ENCODE measurements at places on chromosomes 1 and 21.
A peak's percentile ranks its signal among the peaks of the same experiment; 100 is the strongest.

- no peak for DNase-seq
Measured at GRCh38 chr1:71785450-71785849, 496.9 kb downstream of the NEGR1 start.

DNA sequence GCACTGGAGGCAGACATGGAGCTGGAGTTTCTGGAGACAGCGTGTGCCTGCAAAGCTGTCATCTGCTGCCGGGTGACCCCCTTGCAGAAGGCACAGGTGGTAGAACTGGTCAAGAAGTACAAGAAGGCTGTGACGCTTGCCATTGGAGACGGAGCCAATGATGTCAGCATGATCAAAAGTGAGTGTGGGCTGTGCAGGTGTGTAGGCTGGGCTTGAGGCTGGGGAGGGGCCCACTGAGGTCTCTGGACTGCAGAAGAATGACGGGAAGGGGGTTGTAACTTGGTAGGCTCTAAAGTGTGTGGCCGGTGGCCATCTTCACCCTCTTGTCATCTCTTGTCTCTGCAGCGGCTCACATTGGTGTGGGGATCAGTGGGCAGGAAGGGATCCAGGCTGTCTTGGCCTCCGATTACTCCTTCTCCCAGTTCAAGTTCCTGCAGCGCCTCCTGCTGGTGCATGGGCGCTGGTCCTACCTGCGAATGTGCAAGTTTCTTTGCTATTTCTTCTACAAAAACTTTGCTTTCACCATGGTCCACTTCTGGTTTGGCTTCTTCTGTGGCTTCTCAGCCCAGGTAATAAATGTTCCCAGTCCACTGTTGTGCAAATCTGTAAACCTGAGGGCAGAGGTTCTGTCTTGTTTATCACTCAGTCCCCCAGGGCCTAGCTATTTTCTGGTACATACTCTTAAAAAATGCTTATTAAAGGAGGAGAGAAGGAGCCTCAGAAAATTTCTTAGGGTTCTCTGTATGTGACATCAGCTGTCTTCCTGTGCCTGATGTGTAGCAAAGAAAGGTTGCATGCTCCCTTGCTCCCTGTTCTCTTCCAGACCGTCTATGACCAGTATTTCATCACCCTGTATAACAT is 19.9 kb downstream of the ATP8B2 start:
- peak; percentile 63 for DNase-seq

GRCh38 chr1:234779160-234779538 is 169.2 kb upstream of the IRF2BP2 start:
- no peak for DNase-seq

- DNase-seq, result peak; percentile 68
Measured at GRCh38 chr1:160542303-160542945, 19.4 kb upstream of the SLAMF6 start.

GRCh38 chr1:186882372-186883134 is 53.8 kb downstream of the PLA2G4A start:
- no peak for DNase-seq
